Thyroid gland (tissue), 4 donors: ENCODE measurements at places on chromosomes 4 and X.

- no peak for DNase-seq
Observed at GRCh38 chrX:45191383-45191782, 9.3 kb downstream of the DIPK2B start.

DNA sequence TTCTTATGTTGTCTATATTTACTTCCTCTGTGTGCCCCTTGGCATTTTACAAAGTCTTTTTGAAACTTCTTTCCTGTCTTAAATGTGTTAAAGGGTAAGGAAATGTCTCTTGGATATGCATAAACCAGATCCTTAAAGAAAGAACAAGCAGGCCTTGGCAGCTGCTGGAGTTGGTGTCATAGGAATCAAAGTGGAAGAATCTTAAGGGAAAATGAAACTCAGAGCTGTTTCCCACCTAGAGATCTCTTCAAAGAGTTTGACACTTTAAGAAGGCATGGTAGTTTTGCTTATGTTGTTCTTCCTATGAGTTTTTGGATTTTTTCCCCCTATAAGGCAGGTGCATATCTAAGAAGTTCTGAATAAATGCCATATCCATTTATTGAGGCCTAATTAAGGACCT, 37.0 kb upstream of the CWH43 start:
- no peak for DNase-seq

GRCh38 chrX:4484266-4484665, 770.8 kb upstream of the PRKX start:
- DNase-seq = no peak

DNA sequence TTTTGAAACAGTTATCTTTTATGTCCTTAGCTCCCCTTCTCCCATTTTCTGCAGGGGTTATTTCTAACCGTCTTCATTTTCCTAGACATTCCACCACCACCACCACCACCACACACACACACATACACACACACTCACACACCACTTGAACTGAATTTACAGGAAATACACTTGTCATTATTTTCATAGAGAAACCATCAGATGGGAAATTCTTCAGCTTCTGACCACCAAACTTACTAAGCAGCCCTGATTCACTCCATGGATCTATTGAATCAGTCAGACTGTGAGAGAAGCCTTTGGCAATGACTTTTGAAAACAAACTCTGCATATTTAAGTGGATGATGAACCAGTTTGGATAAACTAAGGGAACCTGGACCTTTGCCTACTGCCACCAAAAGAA, 210.1 kb upstream of the NHS start:
- DNase-seq = no peak

- no peak for DNase-seq
Observed at GRCh38 chr4:158767451-158767850, 1.4 kb upstream of the FNIP2 start.

- no peak for DNase-seq
Observed at GRCh38 chrX:150456466-150456865, 93.3 kb downstream of the MAMLD1 start.

DNA sequence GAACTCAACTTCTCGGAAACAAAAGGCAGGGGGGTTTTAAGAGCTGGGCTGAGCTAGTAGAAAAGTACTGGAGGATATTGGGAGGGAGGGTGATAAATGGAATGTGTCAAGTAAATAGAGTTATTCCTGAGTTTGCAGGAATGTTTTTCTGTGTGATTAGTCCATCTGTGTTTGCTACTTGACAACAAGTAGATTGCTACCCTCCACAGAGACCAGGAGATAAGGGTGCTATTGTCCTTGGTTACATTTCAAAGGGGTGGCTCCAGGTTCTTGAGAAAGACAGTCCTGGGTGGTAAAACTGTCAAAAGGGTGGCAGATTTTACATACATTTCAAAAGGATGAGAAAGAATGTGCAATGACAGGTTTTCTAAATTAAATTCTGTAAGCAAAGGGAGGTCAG, 181.2 kb upstream of the PPP3CA start:
- no peak for DNase-seq

DNA sequence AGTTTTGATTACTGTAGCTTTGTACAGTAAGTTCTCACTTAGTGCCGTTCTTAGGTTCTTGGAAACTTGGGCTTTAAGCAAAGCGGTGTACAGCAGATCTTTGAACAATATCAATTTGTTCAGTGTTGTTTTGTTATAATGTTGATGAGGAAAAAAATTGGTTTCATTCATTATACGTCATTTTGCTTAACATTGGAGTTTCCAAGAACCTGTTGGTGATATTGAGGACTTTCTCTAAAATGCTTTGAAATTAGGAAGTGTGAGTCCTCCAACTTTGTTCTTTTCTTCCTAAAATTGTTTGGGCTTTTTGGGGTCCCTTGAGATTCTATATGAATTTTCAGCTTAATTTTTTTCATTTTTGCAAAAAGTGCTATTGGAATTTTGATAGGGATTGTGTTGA, 49.1 kb downstream of the STAG2 start:
- no peak for DNase-seq

GRCh38 chr4:152686452-152687013, 6.7 kb upstream of the TMEM154 start:
- no peak for DNase-seq

- no peak for DNase-seq
Observed at GRCh38 chr4:94491322-94491721, 39.6 kb downstream of the PDLIM5 start.

GRCh38 chr4:38919494-38919893, 51.9 kb downstream of the FAM114A1 start:
- no peak for DNase-seq

- DNase-seq = peak; percentile 74
Observed at GRCh38 chr4:76546759-76547742, 112.0 kb downstream of the SHROOM3 start.

DNA sequence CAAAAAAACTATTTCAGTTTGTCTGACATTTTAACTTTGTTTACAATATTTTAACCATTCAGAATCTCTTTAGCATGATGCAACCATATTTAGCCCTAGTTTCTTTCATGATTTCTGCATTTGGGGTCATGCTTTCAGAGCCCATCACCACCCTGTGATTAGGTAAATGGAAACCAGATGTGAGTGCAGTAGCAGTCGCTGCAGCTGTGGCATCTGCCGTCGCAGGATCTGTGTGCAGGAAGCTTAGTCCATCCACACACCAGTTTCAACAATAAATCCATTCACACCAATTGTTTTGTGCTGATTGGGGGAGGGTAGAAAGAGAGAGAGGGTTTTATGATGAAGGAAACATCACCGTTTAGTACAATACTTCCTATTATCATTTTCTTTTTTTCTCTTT, 130.5 kb downstream of the CPEB2 start:
- DNase-seq = no peak

DNA sequence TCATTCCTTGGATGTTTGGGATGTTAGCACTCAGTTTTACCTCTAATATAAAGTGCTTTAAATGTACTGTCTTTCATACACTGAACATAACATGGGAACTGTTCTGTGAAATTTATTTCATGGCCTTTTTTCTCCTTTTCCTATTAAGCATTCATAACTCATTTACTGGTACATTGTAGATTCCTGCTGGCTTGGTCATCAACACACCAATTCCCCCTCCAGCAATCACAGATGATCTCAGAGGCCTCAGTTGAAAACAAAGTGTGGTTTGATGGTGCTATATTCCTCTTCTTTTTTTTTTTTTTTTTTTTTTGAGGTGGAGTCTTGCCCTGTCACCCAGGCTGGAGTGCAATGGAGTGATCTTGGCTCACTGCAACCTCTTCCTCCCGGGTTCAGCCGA, 61.9 kb upstream of the FAM47B start:
- DNase-seq = no peak

- no peak for DNase-seq
Observed at GRCh38 chr4:3168029-3168428, 80.9 kb upstream of the MSANTD1 start.

DNA sequence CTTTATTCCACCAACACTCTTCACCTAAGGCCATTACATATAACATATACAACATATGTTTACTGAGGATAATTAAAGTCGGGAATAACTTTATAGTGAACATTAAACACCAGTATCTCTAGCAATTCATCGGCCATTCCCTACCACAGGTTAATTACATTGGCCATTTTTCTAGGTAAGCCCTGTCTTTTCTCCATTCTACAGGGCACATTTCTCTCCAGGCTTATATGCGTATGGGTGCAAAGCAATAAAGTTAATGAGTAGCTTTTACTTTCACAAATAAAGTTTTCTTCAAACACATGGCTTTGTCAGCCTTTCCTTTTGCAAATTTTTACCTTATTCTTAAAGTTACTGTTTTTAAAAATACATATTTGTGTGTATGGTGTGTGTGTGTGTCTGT, 111.9 kb upstream of the IQCM start:
- DNase-seq = no peak

GRCh38 chr4:83208371-83209365, 75.9 kb downstream of the COQ2 start:
- no peak for DNase-seq

DNA sequence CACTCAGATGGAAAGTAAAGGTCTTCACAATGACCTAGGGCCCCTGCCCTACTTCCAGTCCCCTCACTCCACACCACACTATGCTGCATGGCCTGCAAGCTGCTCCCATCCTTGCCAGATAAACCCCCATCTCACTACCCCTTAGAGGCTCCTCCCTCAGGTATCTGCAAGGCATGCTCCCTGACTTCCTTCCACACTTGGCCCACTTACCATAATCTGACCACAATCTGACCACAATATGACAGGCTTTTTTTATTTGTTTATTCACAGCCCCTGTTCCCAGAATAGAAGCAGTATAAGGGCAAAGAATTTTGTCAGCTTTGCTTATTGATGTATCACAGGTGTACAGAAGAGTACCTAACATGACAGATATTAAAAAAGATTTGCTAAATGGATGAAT, 124.7 kb downstream of the CAMK2D start:
- DNase-seq = no peak

DNA sequence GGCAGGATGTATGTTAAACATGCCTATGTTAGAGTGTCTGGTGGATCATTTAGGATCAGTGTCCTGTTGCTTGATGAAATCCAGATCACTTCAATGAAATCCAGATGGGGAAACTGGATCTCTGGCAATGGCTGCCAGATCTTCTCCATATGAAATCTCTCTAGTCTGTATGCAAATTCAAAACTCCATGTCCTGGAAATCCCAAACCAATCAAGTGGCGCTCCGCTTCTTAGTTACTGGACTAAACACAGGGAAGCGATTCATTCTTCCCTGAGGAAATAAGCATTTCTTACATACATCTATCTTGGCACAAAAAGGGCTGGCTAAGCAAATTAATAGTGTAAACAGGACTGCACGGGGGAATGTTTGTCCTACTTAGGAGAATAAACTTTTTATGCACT, 94.9 kb downstream of the HDAC8 start:
- DNase-seq = no peak

DNA sequence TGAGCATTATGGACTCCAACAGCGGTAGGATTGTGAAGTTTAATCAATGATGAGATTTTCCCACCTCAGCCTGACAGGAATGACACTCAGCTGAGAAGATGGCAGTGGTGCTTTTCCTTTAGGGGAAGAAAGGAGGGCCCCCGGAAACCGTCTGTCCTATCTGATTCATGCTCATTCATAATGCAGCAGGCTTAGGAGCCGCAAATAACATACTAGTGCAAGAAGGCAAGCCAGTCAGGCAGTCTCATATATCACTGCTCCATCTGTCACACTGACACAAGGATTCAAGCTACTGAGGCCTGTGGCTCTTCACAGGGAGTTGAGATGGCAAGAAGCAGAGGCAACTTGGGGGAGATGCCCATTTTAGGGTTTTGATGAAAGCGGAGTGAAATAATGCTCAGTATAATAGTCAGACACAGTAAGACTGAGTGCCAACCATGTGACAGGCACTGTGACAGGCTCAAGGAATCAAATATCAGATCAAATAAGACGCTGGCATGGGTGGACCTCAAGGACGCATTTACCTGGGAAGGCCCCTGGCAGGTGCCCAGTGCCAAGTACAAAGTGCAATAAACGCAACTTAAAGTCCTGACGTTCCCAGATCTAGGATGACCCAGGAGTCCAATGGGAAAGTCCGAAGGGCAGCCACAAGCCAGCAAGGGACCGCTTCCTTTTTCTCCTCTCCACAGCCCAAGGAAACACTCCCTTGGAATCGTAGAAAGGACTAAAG, 63.4 kb downstream of the FHDC1 start:
- DNase-seq = no peak

- DNase-seq = no peak
Observed at GRCh38 chr4:86122404-86122803, 237.4 kb downstream of the MAPK10 start.

- no peak for DNase-seq
Observed at GRCh38 chr4:2570036-2570435, 33.6 kb downstream of the FAM193A start.

GRCh38 chr4:83780053-83780733, 244.3 kb downstream of the GPAT3 start:
- DNase-seq = no peak

- no peak for DNase-seq
Observed at GRCh38 chr4:113732-114131, 10.6 kb upstream of the ZNF718 start.

DNA sequence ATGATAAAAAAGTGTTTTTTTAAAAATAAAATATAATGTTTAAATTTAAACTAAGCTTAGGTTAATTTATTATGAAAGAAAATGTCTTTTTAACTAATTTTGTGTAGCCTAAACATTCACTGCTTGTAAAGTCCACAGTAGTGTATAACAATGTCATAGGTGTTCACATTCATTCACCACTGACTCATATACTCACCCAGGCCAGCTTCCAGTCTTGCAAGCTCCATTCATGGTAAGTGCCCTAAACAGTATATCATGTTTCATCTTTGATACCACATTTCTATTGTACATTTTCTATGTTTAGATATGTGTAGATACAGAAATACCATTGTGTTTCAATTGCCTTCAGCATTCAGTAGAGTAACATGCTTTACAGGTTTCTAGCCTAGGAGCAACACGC, 530.3 kb downstream of the EPHA5 start:
- no peak for DNase-seq

DNA sequence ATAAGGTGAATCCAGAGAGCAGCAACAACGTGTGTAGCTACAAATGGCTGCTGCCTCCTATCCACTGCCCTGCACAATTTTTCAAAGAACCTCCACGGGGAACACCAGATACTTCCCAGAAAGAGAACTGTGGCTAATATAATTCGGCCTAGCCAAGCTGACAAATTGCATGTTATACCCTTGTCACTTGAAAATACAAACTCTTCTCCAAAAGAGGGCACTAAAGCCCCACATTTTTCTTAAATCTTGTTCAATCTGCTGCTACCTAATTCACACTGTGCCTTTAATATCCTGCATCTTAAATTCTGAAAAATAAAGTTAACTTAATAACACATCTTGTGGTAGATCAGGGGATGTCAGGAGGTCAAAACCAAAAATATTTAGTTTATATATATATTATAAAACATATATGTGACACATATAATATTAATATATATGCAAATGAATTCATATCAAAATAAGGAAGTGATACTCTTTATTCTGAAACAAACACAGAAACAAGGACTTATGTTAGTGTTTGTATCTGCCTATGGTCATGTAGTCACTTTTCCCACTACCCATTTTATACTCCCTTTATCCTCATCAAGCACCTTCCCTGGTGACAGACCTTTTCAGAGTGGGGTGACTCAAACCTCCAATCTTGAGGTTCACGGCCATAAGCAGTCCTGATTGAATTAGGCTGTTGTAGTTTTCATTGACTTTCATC, 24.1 kb downstream of the CT45A1 start:
- no peak for DNase-seq

GRCh38 chr4:173337463-173337862, 3.3 kb upstream of the HMGB2 start:
- no peak for DNase-seq
